ENCODE measurements at places on chromosomes 4 and X.

DNA sequence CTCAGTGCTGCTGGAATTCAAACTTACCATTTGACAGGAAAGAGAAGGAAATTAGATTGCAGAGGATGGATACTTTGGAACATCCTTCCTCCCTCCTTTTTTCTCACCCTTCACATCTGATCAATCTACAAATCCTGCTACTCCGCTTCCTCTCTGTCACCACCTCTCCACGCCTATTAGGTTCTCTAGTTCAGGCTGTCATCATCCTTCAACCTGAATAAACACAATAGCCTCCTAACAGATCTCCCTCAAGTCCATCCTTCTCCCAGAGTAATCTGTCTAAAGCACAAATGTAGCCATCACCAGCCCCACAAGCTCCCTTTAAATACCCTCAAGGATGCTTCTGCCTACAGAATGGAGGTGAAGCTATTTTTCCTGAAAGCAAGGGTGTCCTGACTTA, 20.0 kb upstream of the SLAIN2 start:
- DNase-seq = no peak

DNA sequence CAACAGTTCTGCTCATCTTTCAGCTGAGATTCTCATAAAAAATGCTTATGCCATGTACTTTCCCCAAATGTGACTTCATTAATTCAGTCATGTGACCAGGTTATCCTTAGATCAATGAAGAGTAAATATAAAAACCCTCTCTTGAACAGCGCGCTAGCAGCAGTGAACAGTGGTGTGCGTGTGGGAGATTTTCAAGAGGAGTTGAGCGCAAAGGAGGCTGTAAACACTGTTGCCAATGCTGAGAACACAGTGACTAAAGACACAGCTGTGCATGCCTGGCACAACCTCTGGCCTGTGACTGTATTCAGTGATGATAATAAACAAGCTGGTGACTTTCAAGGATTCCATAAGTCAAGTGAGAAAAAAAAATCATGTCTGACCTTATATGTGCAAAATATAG, 25.1 kb downstream of the MSX1 start:
- DNase-seq = no peak

DNA sequence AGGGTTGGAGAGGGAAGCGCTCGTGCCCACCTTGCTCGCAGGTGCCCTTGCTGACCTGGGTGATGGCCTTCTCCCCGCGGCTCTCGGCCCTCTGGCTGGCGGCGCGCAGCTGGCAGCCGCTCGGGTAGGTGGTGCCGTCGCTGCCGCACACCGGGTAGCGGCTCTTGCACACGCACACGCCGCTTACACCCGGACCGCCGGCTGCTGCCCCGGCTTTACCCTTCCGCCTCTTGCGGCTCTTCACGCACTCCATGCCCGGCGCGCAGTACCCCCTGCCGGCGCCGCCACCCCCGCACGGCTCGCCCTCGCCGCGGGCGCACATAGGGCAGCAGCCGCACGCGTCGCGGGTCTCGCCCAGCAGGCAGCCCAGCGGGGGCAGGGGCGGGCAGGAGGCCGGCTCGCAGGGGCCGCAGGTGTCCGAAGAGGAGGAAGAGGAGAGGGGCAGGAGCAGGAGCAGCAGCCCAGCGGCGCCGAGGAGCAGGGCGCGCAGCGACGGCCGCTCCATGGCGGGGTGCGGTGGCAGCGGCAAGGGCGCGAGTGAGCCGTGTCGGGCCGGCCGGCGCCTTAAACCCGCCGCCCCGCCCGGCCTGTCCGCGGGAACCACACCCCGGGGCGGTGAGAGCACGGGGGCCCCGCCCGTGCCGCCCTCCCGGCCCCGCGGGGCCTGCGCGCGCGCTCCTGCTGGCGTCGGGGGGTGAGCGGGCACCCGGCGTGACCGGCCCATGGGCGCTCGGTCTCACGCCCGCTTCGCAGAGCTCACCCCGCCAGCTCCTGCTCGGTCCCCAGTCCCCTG, at the start of gene IGFBP7:
Gene IGFBP7, minus strand, starts transcription at position 539 of the 793 bp plus-strand sequence. Its CDS starts 34 bp downstream, at position 505.
- DNase-seq = peak; percentile 78

DNA sequence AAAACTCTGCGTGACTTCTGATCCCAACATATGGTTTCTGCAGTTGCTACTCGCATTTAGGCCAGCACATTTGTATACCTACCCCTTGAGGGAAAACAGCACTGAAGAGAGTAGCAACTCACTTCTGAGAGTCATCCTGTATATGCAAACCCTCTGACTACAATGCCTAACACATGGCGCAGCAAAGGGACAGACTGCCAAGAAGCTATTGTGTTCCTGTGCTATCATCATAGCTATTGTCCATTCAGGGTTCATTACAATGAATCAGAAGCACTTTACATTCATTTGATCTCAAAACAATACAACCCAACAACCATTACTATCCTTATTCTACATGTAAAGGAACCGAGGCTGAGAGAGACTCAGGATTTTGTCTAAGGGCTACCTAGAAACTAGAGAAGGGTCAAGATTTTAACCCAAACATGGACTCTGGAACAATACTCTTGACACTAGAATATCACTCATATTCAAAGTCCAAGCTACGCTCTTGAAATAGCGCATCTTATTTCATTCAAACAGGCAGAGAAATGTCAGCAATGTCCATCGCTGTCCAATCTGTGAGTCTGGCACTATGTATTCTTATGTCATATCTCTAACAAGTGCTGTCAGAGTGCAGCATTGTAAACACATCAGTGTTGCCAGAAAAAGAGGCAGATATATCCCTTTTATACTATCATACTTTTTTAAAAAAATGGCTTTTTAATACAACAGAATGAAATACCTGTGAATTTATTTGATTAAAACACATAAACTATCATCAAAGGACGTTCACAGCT, 173.6 kb downstream of the CORIN start:
- no peak for DNase-seq

GRCh38 chr4:87042986-87043820, 108.4 kb downstream of the AFF1 start:
- DNase-seq = no peak

DNA sequence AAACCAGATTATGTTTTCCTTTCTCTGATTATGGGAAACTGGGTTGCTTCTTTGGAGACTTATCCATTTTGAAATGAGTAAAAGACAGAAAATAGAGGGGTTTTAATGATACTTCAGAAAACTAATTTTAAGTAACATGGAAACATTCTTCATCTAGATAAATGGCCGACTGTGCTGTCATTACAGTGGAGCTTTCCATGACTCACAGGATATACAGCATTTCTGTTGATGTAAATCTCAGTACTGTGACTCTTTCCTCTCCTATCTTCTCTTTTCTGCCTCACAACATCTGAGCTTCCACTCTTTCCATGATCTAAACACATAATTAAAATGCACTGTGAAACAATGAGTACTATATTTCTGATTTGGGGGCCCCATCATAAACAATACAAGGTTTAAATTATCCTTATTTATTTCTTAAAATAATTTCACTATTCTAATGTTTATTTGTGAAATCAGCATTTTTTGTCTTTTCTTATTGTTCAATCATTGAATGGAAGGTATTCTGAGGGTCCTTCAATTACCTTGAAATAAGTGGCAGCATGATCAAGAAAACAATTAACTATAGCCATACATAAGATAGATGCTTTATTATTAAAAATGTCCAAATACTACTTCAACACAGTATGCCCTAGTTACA, 19.3 kb downstream of the SEC24D start:
- peak; percentile 45 for DNase-seq

GRCh38 chrX:18574591-18574990, 97.3 kb downstream of the RS1 start:
- peak; percentile 19 for DNase-seq

DNA sequence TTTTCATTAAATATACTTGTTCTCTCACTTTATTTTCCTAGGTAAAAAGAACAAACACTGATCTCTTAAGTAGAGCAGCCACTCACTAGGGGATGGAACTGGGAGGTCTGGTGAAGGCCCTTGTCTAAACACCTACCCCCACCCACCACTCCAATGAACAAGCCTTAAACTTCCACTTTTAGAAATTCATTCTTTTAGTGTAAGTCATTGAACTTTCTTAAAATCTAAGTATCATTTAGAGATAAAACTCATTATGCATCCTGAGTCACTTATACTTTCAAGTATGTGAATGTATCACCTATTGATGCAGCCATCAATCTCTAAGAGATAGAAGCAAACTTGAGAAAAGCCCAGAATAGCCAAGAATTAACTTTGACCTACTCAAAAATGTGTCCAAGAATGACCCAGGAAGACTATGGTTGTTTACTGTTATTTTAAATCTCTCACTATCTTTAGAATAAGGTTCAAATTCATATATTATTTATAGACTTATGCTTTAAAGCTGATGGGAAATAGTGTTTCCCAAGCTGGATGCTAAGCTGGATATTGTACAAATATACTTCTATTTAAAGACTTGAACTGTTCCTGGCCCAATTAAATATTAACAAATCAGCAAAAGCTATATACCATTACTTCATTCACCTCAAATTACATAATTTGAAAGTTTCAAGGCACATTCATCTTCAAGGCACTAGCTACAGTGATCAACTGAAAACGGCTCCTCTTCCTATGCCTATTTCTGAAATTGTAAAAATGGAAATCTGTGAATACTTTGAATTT, 49.5 kb downstream of the CAMK2D start:
- DNase-seq = no peak

DNA sequence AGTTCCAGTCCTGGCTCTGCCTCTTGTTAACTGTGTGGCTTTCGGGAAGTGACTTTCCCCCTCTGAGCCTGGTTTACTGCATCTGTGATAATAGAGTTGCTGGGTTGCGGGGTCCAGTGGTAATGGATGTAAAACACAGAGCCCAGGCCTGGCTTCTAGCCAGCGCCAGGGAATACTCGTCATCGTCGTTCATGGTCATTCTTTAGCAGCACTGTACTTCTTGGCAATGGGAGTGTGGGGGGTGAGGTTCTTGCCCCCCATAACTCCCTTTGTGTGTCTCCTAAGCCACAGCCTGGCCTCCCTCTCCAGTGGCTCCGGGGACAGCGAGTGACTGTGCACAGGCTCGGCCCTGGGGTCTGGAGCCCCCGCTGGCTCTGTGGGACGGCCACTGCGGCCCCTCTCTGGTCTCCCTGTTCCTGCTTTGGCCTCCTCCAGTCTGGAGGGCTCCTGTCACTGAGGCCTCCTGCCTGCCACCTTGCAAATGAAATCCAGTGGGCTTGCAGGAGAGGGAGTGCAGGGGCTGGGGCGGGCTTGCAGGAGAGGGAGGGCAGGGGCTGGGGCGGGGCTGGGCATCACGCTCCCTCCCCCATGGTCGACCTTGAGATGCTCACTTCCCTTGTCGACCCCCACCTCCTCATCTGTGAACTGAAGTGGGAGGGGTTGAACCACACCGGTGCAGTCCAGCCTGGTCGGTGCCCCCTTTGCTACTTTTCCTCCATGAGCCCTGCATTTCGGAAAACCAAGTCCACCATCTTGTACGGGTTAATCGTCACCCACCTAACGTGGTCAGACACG, 13.2 kb downstream of the PSAPL1 start:
- DNase-seq = no peak

DNA sequence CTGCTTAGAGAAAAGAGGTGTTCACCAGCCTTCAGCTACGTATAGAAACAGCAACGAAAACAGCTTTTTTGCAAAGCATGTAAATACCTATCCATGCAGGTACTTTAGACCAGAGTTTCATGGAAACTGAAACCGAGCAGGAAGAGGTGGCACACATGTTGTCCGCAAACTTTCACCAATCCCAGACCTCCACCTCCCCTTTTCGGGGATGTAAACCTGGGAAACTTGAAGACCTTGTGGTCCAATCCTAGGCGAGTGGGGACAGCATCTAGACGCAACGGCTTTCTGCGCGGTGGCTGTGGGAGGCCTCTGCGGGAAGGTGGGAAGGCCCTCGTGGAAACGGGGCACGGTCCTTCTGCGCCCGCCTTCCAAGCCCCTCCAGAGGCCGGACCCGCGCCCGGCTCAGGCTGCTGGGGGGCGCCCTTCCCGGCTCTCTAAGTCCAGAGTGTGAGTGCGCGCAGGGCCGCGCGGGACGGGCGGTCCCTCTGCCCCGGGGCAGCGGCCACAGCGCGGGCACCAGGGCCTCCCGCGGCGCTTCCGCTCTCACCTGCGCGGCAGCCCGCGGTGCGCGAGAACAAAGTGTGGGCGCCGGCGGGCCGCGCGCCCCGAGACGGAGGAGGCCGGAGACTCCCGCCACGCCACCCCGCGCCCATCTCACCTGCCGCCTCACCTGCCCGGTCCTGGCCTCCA, 830 bp upstream of the SHROOM2 start:
- DNase-seq = no peak

DNA sequence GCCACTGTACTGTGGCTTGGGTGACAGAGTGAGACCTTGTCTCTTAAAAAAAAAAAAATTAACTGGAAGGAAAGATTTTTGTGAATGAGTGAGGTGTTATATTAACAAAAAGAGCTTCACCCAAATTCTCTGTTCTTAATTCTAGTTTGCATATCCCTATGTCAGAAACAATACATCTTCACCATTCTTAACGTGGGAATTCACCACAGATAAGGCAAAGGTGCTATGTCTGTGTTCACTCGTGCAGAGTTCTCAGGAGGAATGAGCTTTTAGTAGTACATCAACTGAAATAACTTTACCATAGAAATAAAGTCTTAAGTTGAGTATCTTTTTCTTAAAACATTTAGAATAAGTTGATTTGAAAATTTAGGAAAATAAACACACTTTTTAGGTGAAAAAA, 135.1 kb downstream of the RAPGEF2 start:
- DNase-seq = no peak

GRCh38 chr4:99013884-99014523, 18.5 kb downstream of the METAP1 start:
- no peak for DNase-seq

GRCh38 chr4:2930758-2931511, 32.3 kb downstream of the NOP14 start:
- DNase-seq = no peak

GRCh38 chrX:134671294-134671693, 13.0 kb upstream of the PLAC1 start:
- DNase-seq = no peak

- peak; percentile 16 for DNase-seq
These were observed 103.0 kb upstream of the TAPT1 start for GRCh38 chr4:16329125-16329796.

DNA sequence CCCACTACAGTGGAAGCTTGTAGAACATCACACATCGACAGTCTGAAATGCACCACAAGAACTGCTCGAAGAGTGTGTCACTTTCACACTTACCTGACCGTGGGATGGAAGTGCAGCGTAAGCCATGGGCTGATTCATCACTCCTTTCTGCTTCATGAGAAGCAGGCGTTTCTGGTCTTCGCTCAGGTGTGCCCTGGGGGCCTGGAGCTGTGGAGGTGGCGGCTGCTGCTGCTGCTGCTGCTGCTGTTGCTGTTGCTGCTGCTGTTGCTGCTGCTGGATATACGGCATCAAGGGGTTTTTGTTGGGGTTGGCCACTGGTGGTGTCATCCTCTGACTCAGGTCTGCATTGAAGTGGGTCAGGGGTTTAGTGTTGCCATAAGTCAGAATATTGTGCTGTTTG, 223.6 kb downstream of the MGST2 start:
- no peak for DNase-seq

GRCh38 chrX:140589657-140590056, 84.8 kb upstream of the SOX3 start:
- no peak for DNase-seq

- DNase-seq = no peak
These were observed 1.6 kb upstream of the LNX1 start for GRCh38 chr4:53592686-53593501.

- DNase-seq = no peak
These were observed 4.9 kb downstream of the SEPTIN11 start for GRCh38 chr4:76954489-76954888.
